ENCODE measurements at places on chromosomes 6 and 20.

- DNase-seq, result no peak
These were observed at the start of gene SULF2 for GRCh38 chr20:47785311-47785853. Gene SULF2, minus strand, starts transcription at chr20:47785481. Its CDS starts 28,118 bp downstream, at chr20:47757363.

DNA sequence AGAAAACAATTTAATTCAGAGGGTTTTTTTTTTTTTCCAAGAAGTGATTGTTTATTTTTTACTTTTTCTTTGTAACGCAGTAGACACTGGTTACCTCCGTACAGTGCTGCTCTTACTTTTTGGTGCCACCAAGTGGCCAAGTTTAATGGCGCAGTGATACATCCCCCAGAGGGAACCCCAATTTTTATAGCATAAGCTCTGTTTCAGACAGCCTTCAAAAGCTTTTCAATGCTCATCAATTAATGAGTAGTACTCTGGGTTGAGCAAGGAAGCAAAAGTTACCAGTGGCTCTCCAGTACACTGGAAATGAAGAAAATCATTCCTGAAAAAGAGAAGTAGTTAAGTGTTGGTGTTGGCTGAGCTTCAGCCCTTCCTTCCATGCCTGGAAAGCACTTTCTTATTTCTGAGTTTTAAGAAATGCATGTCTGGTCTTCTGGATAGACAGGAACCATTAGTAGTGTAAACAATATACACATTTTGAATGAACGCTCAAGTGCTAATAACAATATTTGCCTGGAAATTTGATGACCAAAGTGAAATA lies 129.1 kb upstream of the SMLR1 start:
- no peak for DNase-seq

DNA sequence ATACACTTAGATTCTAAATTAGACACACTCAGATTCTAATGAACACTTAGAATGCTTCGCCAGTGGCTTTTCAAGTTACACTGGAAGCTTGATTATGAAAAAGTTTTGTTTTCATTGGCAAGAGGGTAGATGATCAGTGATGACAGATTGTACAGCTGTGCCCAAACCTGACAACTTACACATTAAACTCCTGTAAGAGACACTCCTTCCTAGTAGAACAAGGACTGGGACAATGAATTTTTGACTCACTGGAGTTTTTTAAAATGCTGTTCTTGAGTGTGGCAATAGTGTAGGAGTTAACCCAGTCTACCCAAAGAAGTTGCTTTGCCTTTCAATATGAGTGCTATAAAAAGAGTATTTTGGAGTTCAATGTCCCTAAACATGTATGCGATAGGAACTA lies 140.8 kb downstream of the SLC16A10 start:
- DNase-seq, result no peak

DNA sequence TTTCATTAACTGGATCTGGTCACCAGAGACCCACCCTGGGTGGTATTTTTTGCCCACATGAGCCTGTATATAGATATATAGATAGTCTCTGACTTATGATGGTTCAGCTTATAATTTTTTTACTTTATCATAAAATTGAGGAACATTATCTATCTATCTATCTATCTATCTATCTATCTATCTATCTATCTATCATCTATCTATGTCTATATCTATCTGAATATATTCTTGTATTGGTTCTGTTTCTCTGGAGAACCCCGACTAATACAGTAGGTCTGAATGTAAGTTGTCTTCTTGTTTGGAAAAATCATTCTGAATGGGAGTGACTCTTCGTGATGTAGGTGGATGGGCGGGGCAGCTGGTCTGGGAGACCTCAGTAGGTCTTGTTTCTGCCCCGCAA lies 13.3 kb upstream of the CDKN1A start:
- DNase-seq, result no peak

GRCh38 chr6:21396313-21396712 lies 197.2 kb upstream of the SOX4 start:
- no peak for DNase-seq

DNA sequence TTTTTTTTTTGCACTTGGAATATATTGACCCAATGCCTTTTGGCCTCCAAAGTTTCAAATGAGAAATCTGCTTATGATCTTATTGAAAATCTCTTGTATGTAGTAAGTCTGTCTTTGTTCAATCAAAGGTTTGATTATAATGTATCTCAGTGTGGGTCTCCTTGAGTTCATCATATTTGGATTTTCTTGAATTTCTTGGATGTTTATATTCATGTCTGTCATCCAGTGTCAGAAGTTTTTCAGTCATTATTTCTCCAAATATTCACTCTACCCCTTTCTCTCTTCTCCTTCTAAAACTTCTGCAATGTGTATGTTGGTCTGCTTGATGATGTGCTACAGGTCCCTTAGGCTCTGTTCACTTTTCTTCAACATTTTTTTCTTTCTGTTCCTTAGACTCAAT lies 95.9 kb upstream of the PTPRK start:
- DNase-seq, result no peak

- no peak for DNase-seq
These were observed 337.5 kb downstream of the EPHA7 start for GRCh38 chr6:93081901-93082300.

- no peak for DNase-seq
These were observed 326.6 kb upstream of the SASH1 start for GRCh38 chr6:148016013-148016412.

- no peak for DNase-seq
These were observed 161.8 kb upstream of the AGPAT4 start for GRCh38 chr6:161435748-161436070.

DNA sequence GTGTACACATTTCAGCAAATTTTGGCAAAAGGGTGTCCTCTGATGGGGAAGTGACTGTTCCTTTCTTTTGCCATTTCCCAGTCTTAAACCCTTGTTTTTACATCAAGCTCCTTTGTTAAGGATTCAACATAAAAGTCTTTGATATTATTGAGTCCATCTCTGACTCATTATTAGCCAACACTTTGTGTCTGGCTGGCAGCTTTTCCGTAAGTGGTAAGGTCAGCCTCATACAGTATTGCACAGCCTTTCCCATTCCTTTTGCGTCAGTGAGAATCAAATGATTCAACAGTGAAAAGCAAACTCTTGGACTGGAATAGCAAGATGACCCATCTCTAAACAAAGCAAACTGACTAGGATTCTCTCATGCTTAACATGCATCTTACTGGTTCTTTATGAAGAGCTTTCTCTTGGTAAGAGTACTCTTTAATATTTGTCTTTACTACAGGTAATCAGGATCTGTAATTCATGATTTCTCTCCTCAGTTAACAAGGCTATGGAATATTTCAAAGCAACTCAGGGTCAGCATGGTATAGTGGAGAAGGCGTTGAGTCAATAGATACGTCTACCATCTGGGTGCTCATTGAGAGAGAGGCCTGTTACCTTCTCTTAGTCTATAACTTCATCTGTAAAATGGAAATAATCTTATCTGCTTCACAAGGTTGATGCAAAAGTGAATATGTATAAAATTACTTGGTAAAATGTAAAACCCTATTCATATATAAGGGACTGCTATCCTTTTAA lies 183.6 kb downstream of the PRL start:
- DNase-seq, result no peak

- no peak for DNase-seq
These were observed 6.5 kb downstream of the TGM6 start for GRCh38 chr20:2387180-2387577.

- DNase-seq, result no peak
These were observed 433.7 kb upstream of the RGS17 start for GRCh38 chr6:153564803-153565202.

GRCh38 chr6:5749651-5750215 lies 257.0 kb downstream of the NRN1 start:
- no peak for DNase-seq

GRCh38 chr6:53011979-53012378 lies 16.9 kb upstream of the GSTA4 start:
- DNase-seq, result no peak

GRCh38 chr6:135707426-135707825 lies 144.1 kb upstream of the PDE7B start:
- DNase-seq, result no peak

- DNase-seq, result no peak
These were observed 1058.0 kb upstream of the FLRT3 start for GRCh38 chr20:15395457-15395856.

GRCh38 chr6:168695701-168696100 lies 254.7 kb downstream of the SMOC2 start:
- no peak for DNase-seq

- DNase-seq, result no peak
These were observed 18.2 kb downstream of the BMP7 start for GRCh38 chr20:57248132-57248797.

DNA sequence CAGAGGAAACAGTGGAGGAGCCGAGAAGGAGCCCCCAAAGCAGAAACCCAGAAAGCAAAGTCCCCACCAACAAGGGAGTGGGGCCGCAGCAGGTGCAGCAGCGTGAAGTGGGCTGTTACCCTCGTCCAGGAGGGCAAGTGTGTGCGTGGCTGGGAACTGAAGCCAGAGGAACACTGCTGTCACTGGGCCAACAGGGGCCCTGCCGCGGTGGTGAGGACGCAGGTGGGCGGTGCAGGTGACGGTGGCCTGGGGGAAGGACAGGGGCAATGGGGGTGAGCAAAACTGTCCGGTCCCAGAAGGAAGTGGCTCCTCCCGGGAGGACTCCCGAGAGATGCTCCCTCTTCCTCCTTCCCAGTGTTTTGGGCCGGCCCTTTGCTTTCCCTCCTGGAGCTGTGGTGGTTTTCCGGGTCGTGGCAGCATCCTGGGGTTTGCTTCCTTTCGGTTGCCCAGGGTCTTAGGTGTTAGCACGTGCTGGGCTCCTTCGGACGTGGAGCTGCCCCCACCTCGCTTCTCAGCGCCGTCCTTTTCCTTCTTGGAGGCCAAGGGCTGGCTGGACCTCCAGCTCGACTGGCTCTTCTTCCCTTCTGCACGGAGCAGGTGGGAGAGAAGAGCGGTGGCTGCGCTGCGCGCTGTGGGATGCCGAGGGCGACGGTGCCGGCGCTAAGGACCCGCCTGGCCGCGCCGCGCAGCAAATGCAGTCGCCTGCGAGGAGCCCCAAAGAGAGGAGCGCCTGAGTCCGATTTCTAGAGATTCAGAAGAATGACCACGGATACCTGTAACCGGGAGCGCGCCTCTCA lies 62.7 kb upstream of the SLC2A12 start:
- DNase-seq, result no peak

DNA sequence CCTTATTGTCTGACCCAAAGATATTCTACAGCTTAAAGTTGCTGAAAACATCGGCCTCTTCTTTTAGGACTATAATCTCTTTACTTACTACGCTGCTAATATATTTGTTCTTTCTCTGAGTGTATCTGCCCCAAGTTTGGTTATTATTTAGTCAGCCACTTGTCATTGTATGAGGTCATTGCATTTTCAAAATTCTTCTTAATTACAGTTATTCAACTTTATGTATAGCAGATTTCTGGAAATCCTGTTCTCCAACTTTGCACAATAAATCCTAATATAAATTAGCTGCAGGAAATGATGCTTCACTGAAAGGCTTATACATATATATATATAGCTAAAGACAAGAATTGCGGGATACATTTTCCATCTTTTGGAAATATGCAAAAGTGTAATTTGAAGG lies 88.5 kb upstream of the HIVEP1 start:
- no peak for DNase-seq

DNA sequence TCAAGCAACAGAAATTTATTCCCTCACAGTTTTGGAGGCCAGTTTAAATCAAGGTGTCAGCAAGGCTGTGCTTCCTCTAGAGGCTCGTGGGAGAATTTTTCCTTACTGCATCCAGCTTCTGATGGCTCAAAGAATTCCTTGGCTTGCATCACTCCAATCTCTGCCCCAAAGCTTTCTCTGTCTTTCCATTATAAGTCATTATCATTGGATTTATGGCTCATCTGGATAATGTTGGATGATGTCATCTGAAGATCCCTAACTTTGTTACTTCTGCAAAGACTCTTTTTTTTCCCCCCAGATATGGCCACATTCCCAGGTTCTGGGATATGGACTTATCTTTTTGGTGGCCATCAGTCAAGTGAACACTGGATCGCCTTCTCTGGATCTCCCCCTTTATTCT lies 146.3 kb upstream of the B3GAT2 start:
- DNase-seq, result no peak

DNA sequence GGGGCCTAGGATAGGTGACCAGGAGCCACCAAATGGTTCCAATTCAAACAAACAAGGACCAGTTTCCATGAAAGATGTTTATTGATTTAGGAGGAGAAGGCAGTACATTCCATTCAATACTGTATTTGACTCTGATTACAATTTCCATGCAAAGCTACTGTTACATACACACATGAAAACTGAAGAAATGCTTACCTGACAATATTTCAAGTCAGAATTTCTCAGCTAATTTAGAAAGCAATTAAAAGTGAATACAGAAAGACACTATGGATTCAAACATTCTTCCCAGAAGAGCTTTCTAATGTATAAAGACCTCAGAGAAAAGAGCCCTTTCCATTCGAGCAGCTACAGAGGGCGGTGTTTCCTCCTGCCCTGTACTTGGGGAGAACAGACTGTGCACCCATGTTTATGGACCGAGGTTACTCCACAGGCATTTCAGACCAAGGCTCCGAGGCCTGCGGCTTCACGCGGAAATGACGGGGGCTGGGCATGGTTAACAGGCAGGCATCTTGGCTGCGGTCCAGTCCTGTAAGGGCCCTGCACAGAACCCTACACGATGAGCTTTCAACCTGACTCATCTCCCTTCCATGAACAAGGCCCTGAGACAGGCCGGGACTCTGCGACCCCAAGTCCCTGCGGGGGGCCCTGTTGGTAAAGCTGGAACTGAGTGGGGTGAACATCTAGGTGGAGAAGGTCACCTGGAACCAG lies 25.7 kb upstream of the TCFL5 start:
- no peak for DNase-seq

- DNase-seq, result no peak
These were observed 263.4 kb downstream of the RIMS1 start for GRCh38 chr6:72149715-72150114.

GRCh38 chr6:145206247-145206907 lies 528.9 kb downstream of the EPM2A start:
- DNase-seq, result no peak

DNA sequence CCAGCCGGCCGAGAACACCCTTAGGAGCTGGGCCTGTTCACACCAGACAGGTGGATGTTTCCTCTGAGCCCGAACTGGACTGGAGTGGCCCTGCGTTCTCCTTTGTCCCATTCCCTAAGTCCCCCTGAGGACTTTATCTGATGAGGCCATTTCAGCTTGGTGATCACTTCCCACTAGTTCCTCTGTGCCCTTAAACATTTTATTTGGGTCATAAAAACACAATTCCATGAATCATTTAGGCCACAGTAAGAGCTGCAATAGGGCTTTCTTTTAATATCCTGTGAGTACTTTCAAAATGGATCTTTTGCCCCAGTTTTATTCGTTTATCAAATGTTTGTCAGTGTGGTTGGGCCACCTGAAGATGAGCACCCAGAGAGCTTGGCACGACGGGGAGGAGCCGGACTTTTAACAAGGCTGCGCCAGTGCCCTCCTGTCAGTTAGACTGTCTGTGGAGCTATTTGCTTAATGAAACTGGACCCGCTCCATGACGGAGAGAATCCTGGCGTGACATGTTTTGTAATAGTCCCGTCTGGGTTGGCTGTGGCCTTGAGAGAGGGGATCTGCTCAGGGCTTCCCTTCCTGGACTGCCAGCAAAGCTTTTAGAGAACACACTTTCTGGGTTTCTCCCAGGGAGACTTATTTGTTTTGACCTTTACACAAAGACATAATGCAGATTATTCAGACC lies 53.5 kb downstream of the ZDHHC14 start:
- no peak for DNase-seq

GRCh38 chr6:75481394-75481793 lies 12.2 kb downstream of the FILIP1 start:
- DNase-seq, result no peak
